ENCODE measurements at places on chromosomes 2 and 18.

DNA sequence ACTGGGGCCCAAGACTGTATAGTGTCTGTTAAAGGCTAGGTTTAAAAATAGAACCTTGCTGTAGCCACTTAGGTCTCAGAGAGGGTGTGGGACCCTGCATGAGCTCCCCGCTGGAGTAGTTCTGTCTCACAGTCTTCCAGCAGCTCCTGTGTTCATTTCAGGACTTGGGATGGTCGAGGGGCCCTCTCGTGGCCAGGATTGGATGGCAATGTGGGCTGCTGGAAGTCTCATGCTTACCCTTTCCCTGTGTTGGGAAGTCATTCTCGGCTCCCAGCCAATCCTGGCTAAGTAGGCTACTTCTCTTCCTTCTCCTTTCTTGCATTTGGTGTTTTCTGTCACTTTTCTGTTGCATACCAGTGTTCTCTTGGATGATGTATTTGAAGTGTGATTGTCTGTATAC is 284.0 kb upstream of the GCFC2 start:
- DNase-seq, result no peak

DNA sequence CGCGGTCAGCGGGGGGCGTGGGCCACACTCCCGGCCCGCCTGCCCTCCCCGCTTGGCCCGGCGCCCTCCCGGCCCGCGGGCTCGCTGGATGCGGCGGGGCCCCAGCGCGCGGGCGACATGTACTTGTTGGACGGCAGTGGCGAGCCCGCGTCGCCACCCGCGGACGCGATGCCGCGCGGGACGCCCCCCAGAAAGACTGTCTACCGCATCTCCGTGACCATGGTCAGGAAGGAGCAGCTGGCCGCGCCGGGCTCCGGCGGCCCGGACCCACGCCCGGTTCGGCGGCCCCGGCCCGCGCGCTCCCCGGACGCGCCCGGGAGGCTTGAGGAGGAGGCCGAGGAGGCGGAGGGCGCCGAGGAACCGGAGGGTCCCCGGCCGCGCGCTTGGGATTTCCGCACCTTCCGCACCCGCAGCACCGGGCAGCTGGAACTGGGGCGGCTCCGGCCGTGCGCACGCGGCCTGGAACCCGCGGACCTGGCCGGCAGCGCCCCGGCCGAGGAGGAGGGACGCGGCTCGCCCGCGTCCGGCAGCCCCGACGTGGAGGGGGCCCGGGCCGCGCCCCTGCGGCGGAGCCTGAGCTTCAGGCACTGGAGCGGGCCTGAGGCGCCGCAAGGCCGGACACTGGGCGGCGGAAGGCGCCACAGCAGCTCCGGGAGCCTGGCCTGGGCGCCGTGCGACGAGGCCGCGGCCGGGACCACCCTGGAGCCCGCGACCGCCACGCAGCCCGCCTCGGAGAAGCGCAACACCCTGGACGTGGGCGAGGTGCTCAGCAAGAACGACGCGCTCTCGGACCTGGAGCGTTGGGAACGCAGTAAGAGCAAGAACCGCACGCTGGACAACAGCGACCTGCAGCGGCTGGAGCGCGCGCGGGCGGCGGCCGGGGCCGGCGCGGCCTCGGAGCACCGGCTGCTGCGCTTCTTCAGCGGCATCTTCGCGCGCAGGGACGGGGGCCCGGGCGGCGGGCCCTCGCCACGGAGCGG is 176.4 kb downstream of the AGAP1 start:
- DNase-seq, result no peak

GRCh38 chr2:188551671-188552070 is 260.0 kb downstream of the GULP1 start:
- no peak for DNase-seq

DNA sequence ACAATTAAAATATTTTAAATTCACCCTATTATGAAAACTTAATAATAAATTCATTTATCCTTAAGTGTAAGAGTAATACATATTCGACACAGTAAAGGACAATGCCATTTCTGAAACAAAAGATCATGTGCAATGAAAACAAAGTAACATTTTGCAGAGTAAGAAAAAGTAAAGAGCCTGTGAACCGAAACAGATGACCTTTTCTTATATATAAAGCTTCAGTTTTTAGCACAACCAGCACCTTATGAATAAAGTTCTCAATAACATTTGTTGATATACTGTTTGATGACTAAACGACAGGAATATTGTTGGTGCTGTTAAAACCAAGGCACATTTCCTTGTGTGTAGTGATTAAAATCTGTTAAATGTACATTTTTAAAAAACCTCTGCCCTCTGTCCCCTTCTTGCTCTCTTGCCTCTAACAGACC is 1.5 kb downstream of the PELI1 start:
- no peak for DNase-seq

GRCh38 chr2:228378696-228379425 is 197.4 kb upstream of the SPHKAP start:
- DNase-seq, result no peak

Measured in amygdala (tissue), 56 donors.